ENCODE measurements at places on chromosomes 2 and 18.

DNA sequence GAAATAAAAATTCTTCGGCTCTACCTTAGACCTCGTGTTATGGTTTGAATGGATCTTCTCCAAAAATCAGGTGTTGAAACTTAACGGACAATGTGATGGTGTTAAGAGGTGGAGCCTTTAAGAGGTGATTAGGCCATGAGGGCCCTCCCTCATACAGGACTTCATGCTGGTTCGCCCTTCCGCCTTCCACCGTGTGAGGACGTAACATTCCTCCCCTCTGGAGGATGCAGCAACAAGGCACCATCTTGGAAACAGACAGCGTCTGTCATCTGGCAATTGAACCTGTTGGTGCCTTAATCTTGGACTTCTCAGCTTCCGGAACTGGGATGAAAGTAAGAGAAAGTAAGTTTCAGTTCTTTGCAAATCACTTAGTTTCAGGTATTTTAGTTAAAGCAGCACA lies 126.3 kb upstream of the SPRED2 start:
- no peak for DNase-seq

DNA sequence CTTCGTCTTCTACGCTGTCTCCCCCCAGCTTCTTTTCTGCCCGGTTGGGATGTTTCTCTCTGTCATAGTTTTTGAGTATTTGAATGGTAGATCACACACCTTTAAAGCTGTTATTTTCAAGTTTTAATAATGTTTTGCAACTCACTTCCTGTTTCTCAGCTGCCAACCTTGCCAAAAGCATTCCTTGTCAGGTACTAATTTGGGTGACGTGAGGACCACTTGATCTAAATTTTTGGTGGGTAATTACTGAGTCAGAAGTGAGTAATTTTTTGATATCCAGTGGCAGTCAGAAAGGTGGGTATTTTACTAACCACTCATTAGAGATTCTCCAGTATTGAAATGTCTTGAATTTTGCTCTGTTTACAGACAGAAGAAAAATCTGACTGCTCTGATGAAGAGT lies 852.4 kb upstream of the FANCL start:
- DNase-seq, result no peak

GRCh38 chr18:8374676-8375075 lies 234.6 kb upstream of the RAB12 start:
- no peak for DNase-seq

GRCh38 chr18:33841221-33841967 lies 263.4 kb downstream of the ASXL3 start:
- DNase-seq, result no peak

DNA sequence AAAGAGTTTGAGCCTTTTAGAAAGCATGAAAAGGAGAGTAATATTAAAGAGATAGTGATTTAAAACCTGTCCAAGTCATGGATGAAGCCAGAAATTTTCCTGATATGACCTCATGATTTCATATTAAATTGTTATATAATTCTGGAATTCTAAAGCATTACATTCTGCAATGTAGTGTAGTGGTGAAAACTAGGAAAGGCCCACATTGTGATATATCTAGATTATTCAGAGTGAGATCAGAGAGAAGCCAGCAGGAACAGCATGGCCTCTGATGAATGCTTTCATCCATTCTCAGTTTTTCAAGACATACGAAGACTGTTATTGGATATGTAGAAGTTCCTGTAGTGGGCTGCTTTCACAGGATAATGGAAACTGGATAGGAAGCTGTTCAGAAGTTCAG lies 98.8 kb downstream of the LCLAT1 start:
- no peak for DNase-seq

- DNase-seq, result no peak
Observed at GRCh38 chr2:67503066-67503795, 106.1 kb downstream of the ETAA1 start.

GRCh38 chr18:67608191-67608590 lies 91.7 kb upstream of the DSEL start:
- DNase-seq, result no peak

DNA sequence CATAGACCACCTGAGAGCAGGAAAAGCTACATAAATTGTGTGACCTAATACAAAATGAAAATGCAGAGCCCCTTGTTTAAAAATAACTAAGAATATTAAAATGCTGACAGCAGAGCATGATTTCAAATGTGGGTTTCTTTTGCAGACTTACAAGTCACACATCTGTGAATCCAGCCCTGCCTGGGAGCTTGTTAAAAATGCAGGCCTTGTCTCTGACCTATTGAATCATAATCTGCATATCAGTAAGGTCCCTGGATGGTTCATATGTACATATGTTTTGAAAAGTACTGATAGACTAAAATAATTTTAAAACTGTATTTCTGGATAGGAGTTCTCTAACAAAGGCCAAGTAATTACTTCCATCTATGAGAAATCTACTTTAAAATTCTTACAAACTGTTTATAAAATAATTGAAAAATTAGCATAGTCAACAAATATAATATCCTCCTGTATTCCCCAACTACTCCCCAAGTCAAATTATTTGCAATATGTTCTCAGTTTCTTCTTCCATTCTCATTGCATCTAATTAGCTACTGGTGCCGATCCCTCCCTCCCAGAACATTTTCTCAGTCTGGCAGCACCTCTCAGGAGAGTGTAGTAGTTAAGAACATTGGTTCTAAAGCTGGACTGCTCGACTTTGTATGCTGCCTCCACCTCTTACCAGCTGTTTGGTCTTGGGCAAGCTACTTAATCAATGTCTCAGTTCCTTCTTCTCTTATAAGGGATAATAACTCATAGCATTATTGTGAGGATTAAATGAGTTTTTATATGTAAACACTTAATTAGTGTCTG lies 1040.4 kb upstream of the CDH2 start:
- no peak for DNase-seq

DNA sequence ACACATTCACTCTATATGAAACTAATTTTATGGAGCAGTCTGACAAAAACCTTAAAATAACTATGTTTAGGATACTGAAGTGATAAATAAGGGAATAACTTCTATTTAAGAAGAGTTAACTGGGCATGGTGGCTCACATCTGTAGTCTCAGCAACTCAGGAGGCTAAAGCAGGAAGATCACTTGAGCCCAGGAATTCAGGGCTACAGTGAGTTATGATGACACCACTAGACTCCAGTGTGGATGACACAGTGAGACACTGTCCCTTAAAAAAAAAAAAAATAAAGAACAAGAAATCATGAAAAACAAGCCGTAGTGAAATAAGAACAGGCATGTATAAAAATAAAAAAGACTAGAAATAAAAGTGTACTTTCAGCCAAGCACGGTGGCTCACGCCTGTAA lies 82.0 kb downstream of the THADA start:
- DNase-seq, result no peak

- no peak for DNase-seq
Observed at GRCh38 chr2:161414042-161415033, 1.8 kb upstream of the TBR1 start.
